ENCODE measurements at places on chromosomes 16 and 17. TPM values are rescaled to one million over a fixed set of nuclear protein-coding genes. Genes with fewer than 3 reads are reported as not detected.

The GSG1L2 gene
- total RNA-seq = not detected

The TMEM132E gene
- total RNA-seq = under 0.01 TPM

The SPDYE4 gene
- total RNA-seq = not detected

The CSF3 gene
- total RNA-seq = 1.4 TPM

The USP36 gene
- 28.2 TPM for total RNA-seq

The TBC1D3G gene
- not detected for total RNA-seq

The SLC13A2 gene
- total RNA-seq = not detected

The C17orf50 gene
- total RNA-seq = not detected

The GUCY2D gene
- under 0.01 TPM for total RNA-seq

The CD300LB gene
- total RNA-seq = not detected

The LGALS9 gene
- total RNA-seq = 1.00 TPM

The SLC13A5 gene
- total RNA-seq = not detected

The AIPL1 gene
- total RNA-seq = not detected

The CEP95 gene
- total RNA-seq = 21.2 TPM

The SLC5A11 gene
- total RNA-seq = not detected

The C16orf46 gene
- 0.25 TPM for total RNA-seq

The TBX4 gene
- total RNA-seq = not detected

The PERCC1 gene
- not detected for total RNA-seq

The KRT33A gene
- total RNA-seq = not detected

The ALOXE3 gene
- total RNA-seq = 0.25 TPM

The CFAP97D1 gene
- total RNA-seq = under 0.01 TPM

The TMEM238L gene
- total RNA-seq = not detected

The KRTAP4-1 gene
- total RNA-seq = 0.11 TPM

The PRR35 gene
- 0.11 TPM for total RNA-seq

The MYADML2 gene
- total RNA-seq = not detected

All from uterine smooth muscle cell (primary cell).